ENCODE measurements at places on chromosomes 4 and X.
A peak's percentile ranks its signal among the peaks of the same experiment; 100 is the strongest.

- no peak for DNase-seq
Observed at GRCh38 chrX:122866532-122866931, 317.5 kb upstream of the GRIA3 start.

GRCh38 chrX:46599051-46599560 lies 25.5 kb downstream of the CHST7 start:
- DNase-seq = no peak

GRCh38 chrX:152912641-152913040 lies 14.8 kb downstream of the ZNF185 start:
- no peak for DNase-seq

- DNase-seq = no peak
Observed at GRCh38 chr4:25759101-25759500, 103.5 kb downstream of the SLC34A2 start.

DNA sequence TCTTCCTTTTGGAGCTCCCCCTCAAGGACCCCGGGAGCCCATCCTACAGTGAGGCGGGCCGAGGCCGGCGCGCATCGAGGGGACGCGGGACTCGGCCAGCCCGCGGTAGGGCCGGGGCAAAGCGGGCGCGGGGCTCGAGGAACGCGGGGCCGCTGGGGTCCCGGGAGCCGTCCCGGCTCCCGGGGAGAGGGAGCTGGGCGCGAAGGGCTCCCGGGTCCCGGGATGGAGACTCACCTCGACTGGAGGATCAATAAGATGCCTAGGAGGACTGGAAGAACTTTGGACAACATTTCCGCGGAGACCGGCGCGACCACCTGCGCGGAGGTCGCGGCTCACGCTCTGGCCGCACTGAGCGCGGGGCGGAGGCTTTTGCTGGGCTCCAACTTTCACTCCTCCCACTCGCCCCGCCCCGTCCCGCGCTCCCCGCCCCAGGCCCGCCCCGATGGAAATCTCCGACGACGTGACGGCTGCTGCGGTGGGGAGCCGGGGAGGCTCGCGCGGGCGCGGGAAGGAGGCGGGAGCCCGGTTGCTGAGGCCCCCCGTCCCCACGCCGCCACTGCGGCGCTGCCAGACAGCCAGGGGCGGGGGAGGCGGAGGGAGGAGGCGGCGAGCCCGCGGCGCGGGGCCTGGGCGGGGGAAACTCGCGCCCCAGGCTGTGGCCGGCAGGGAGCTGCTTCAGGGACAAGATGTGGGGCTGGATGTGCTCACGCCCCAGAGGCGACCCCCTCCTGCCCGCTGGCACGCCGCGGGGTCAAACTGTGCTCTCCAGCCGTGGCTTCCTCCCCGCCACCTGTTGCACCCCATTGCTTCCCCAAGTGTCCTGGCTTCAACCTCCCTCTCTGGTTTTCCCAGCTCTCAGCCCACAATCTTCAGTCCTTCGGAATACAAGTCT lies at the start of gene GABRE:
GABRE (minus strand) TSS at position 341 of the 892 bp plus-strand sequence; CDS start at position 290, 51 bp downstream.
- DNase-seq = peak; percentile 78

- no peak for DNase-seq
Observed at GRCh38 chrX:113048480-113048879, 207.8 kb upstream of the AMOT start.

DNA sequence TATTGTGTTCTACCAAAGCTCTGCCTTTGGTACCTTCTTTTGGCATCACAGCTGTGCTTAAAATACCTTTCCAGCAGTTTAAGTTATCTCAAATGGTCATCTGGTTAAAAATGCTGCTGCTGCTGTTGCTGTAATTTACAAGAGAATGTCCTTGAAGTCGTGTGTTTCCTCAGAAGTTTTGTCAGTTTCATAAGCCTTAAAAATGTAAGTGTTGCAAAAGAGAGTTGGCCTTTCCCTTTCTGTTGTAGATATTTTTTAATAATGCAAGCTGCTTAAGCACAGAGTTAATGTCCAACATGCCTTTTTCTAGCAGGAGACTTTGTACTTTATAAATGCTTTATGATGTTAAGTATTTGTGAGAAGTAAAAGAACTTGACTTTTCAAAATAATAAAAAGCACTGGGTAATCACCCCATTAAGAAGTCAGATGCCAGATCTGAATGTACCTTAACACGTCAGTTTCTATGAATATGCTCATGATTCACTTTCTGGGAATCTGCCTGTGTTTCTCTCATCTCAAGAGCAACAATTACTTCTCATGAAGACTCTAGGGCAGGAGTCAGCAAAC lies 35.3 kb upstream of the TENM3 start:
- no peak for DNase-seq

GRCh38 chr4:8907596-8908205 lies 36.1 kb upstream of the HMX1 start:
- peak; percentile 6 for DNase-seq

- no peak for DNase-seq
Observed at GRCh38 chr4:89379511-89380044, 72.0 kb upstream of the GPRIN3 start.

GRCh38 chr4:177441061-177441802 lies 1.0 kb downstream of the AGA start:
- DNase-seq = no peak

DNA sequence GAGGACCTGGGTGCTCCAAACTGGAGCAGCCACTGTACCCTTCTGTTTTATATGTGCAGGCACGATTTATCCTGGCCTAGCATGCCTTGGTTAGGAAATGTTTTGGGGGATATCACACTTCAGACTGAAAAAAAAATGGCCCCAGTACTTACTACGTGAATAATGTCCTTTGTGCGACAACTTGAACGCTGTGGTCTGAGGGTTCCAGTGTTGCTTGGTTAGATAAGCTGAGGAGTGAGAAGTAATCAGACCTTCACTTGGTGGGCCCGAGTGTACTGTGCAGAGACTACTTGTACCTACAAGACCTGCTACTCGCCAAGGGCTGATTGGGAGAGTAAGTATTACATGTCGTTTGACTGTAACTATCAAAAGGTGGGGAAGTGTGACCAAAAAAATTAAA lies 678 bp downstream of the DNAAF6 start:
- DNase-seq = no peak

GRCh38 chr4:48781968-48782367 lies 1.9 kb upstream of the FRYL start:
- no peak for DNase-seq

DNA sequence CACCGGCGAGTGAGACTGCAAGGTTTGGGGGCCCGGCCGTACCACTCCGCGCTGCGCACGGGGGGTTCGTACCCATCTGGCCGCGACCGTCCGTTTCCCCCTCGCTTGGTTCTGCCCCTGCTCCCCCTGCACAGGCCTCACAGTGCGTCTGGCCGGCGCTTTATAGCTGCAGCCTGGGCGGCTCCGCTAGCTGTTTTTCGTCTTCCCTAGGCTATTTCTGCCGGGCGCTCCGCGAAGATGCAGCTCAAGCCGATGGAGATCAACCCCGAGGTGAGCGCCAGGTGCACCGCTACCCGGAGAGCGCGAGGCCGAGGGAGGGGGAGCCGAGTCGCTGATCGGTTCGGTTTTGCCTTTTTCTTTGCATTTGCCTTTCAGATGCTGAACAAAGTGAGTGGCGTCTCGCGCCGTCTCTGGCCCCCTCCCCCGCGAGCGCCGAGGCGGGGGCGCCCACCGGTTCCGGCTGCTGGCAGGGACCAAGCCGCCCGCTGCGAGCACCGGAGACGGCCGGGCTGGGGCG lies at the start of gene UCHL1:
UCHL1 (plus strand) TSS at position 189 of the 517 bp plus-strand sequence; CDS start at position 238, 49 bp downstream.
- DNase-seq = peak; percentile 97

GRCh38 chrX:108029928-108030711 lies 14.7 kb upstream of the VSIG1 start:
- DNase-seq = no peak

DNA sequence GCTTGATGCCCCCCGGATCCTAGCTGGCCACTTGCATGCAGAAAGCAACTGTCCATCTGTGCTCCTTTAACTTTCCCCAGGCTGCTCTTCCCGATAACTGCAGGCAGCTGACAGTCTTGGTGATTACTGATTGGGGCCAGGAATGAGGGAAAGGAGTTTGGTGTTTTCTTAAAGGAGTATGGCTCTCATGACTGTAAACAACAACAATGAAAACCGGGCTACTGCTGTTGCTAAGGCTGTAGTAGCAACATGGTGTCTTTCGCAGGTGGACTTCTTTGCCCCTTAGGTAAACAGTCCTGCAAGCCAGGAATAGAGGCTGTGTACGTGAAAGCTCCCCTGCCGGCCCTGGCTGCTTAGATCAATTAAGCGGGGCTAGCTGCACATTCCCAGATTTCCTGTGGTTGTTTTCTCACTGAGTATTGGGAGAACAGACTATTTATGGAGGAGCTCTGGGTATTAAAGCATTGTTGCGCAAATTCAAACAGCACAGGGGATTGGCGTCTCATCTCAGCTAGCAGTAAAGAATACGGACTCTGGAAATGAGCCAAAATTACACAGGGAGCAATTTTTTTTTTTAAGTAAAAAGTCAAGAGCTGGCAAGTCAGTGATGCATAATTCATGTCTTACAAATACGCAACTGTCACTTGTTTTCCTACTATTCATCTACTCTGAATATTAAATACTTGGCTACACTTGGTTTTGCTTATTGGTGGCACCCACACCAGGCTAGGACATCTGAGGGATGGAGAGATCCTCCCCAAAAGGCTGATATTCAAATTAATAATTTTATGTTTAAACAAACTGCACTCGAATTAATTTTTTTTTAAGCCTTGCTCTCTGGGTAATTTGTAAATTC lies 61.6 kb upstream of the NAP1L5 start:
- DNase-seq = no peak

GRCh38 chr4:7608046-7608445 lies 173.3 kb upstream of the PSAPL1 start:
- no peak for DNase-seq

DNA sequence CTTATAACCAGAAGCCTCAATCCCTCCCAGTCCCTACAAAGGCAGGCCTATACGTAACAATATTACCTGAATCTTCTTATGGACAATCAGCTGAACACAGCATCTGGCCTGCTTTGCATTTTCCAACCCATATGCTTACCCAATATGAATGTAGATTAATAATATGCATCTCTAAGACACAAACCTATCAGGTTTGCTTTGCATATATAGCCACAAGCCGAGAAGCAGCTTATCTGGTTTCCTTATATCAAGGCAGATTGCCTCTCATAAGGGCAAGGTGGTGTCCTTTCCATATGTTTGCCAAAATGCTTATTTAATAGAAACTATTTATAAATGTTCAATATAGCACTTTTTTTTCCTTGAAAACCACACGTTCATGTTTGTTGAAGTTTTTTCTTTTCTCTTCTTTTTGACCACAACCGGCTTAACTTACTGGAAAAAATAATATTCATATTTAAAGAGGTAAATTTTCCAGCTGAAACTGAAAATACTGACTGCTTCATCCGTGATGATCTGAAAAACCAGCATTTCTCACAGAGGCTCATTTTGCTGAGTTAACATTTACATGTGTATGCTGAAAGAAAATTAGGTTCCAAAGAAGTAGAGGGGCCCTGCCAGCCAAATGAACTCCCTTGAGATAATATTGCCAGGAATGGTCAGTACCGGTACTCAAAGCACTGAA lies 3.8 kb downstream of the IL21 start:
- no peak for DNase-seq

DNA sequence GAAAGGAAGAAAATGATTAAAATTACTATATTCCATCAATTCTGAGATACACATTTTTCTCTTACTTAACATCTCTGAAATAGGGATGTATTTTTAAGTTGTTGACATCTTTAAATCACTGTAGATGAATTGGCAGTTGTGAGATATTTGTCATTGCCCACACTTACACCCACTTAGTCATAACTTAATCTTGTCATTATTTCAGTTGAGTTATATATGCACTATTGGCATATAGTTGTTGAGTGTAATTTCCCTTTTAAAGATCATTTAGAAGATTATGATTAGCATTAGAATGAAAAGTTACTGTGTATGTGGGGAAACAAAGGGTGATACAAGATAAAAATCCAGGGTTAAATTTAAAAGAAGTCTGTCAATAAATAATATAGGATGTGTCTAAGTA lies 2.2 kb downstream of the AIMP1 start:
- no peak for DNase-seq

DNA sequence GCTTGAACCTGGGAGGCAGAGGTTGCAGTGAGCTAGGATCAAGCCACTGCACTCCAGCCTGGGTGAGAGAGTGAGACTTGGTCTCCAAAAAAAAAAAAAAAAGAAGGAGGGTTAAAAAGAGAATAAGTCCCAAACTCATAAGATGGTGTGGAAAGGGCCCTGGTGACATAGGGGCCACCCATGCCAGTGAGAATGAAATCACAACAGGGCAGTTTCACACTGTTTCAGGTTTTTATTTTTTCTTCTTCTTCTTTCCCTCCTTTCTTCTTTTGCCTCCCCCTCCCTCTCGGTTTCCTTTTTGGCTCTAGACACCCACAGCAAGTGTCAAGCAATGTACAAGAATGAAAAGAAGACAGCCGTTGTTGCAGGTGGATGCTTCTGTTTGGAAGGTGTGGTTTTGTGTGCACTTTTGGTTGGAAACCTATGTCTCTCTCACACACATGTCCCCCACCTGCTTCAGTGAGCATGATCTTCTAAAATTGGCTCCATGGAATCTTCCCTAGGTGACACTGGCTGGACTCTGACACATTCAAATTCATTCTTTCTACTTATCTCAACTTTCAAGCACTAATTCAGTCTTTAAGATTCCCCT lies 14.4 kb upstream of the TLR8 start:
- no peak for DNase-seq

DNA sequence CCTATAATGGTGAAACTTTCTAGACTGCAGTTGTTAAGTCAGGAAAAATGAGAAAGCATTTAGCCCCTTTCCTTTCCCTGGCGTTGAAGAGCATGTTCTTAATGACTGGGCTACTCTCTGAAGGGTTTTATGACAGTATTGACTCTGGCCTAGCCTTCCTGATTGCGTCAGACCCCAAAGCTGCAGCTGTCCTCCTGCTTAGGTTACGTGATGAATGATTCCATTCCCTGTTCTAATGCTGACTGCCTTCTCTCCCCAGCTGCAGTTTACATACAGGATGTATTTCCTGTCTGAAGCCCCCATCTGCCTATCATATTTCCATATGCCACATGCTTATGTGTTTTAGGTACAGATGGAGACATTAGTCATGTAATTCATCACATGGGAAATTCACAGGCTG lies 105.8 kb upstream of the EGFL6 start:
- peak; percentile 60 for DNase-seq

DNA sequence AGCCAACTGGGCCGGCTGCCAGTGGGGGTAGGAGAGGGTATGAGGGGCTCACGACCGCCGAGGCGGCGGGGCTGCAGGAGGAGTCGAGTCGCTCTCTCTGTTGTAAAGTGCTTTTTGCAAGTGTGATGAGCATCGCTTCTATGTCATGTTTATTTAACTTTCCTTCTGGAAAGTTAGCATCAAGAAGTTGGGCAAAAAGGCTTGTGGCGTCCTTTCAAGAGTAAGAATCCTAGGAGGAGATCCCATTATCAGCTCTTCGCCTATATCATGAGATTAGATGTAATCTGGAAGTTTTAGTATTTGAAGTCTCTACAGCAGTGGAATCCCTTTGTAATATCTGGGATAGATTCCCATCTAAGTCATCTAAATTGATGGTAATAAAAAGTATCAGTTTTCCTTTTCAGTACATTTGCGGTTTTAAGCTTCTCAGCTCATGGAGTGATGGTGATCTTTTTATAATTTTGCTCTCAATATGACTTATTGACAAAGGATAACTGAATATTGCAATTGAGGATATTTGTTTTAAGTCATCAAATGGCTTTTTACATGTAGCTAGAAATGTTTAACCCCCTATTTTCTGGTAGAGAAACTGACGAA lies 1.7 kb downstream of the GALNT7 start:
- DNase-seq = no peak

All from WERI-Rb-1 (cell line).